ENCODE measurements at places on chromosomes 7 and 10.
A peak's percentile ranks its signal among the peaks of the same experiment; 100 is the strongest.

DNA sequence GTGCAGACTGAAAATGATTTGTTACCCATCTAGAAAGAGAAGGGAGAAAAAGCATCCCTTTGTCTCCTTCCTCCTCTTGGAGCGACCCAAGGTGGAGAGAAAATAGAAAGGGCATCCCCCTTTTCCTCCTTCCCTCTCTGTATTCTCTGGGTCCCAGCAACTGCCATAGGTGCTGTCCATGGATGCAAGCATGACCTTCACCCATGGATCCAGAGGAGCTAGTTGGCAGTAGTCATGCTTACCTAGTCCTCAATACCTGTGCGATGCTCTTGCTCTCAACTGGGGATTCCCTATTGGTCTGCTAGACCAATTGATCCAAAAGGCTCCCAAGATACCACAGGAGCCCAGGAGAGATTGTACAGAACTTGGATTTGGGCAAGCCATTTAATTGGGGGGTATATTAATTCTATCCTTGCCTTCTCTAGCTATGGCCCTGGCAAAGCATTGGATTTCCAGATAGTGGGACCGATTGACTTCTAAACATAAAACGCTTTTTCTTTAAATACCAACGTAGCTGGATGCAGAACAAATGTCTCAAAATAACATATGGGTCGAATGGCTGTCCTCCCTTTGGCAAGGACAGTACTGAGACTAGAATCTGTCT, 547.8 kb upstream of the IGFBP3 start:
- DNase-seq: no peak

GRCh38 chr7:135970045-135970444, 7.1 kb downstream of the MTPN start:
- no peak for DNase-seq

- no peak for DNase-seq
Measured at GRCh38 chr10:96978621-96979154, 146.6 kb downstream of the LCOR start.

DNA sequence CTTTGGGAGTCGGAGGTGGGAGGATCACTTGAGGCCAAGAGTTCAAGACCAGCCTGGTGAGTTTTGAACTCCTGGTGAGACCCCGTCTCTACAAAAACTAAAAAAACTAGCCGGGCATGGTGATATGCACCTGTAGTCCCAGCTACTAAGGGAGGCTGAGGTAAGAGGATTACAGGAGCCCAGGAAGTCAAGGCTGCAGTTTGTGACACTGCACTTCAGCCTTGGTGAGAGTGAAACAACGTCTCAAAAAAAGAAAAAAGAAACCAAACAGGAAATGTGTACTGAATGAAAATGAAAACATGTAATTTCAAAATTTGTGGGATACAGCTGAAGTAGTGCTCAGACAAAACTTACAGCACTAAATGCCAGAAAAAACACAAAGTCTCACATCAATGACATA, 7.6 kb downstream of the ARHGAP12 start:
- DNase-seq: no peak

DNA sequence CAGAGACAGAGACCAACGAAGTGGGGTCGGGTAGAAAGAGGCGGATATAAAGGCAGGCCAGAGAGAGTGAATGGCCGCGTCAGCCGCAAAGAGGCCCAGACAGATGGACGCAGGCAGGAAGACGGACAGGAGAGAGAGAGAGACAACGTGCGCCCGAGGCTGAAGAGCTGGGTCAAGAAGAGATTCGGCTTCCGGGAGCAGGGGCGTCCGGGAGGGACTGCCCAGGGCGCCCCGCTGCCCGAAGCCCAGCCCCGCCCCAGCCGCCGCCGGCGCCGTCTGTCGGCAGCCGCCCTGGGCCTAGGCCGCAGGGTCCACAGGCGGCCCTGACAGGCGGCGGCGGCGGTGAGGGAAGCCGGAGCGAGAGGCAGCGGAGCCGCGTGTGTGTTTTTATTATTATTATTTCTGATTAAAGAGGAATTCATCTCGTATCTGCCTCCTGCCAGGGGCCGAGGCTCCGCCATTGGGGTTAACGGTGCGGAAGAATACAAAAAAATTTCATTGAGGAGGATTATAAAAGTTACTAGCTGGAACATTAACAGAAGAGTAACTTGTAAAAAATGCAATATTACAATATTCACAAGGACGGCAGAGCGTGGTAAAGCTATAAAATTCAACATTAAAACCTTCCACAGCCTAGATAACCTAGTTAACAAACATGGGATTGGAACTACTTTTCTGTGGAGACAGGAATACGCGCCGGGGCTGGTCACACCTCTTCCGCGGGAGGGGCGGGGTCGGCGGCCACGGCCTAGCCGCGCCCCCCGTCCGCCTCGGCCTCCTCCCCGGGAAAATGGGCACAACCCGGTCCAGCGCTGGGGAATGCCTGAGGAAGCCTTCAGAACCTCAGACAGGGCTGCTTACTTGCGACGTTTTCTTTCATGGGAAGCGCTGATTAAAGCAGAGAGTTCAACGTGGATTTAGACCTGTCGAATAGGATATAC, 29.7 kb upstream of the PAX2 start:
- DNase-seq: no peak

- DNase-seq: no peak
Measured at GRCh38 chr10:110566472-110567200, 859 bp upstream of the SMC3 start.

DNA sequence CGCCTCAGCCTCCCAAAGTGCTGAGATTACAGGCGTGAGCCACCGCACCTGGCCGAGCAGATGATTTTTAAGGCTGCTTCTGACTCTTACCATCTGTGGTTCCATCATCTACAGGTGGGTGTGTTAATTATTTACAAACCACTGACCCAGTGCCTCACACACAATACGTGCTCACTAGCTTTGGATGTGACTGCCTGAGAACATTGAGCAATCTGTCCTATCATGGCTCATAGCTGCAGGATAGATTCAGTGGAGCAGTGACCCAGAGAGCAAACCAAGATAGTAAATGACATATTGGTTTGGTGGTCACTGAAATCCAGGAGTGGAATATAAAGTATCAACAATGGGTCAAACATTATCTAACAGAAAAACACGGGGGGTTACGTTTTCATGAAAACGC, 24.1 kb downstream of the GPAM start:
- DNase-seq: no peak

DNA sequence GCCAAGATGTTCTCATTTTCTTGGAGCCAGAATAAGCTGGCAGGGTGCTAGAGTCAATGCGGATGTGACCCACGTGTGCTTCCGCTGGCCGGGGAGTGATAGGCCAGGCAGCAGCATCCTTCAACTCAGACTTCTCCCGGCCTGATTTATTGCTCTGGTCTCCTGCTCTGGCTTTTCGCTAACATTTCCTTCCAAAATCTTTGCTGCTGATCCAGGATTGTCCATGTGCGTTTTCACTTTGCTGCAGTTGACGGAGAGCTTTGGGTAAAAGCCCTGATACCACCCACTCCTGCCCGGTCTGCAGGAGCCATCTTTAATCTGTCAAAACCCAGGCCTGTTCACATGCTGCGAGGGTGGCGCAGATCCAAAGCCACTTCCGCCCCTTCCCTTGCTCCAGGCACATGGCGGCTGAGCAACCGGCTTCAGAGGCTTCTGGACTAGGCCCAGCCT, 106.8 kb downstream of the CYP26A1 start:
- DNase-seq: peak; percentile 75

DNA sequence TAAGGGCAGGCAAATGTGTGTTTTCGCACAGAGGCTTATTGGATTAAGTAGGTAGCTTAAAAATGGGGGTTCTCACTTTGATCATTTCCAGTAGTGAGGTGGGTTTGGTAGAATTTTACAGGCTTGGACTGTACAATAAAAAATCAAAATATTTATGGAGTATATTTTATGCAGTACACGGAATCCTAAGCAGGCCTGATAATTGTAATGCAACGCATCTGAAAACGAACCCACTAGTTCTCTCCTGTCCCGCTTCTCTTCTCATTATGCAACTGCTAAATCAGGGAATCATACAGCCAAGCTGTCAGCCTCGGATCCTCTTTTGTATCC, 377 bp upstream of the POLR1F start:
- DNase-seq: no peak

DNA sequence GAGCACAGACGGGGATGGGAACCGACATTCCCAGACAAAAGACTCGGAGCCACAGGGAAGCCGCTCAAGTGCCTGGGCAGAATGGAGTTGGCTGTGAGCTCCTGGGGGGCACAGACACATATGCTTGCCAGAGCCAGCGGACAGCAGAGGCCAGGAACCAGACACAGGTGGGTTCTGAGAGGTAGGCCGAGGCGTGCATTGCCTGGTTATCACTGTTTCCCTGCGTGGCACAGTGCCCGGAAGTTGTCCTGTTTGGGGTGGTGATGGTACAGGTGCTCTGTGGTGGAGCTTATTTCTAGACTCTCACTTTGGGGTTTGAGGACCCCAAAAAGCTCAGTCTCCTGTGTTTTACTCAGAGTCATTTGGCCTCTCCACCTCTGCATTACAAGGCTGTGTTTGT, 2.5 kb downstream of the PALD1 start:
- no peak for DNase-seq

DNA sequence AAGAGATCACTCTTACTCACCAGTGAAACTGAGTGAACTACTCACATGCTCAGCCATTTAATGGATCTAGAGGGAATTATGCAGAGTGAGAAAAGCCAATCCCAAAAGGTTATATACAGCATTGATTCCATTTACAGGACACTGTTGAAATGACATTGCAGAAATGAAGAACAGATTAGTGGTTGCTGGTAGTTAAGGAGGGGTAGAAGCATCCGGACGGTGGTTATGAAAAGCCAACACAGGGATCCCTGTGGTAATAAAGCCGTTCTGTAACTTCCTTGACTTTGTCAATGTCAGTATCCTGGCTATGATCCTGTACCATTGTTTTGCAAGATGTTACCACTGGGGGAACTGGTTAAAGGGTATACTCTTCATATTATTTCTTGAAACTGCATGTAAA, 253.4 kb downstream of the USP6NL start:
- DNase-seq: no peak

GRCh38 chr7:48518092-48518491, 346.8 kb downstream of the ABCA13 start:
- DNase-seq: no peak

DNA sequence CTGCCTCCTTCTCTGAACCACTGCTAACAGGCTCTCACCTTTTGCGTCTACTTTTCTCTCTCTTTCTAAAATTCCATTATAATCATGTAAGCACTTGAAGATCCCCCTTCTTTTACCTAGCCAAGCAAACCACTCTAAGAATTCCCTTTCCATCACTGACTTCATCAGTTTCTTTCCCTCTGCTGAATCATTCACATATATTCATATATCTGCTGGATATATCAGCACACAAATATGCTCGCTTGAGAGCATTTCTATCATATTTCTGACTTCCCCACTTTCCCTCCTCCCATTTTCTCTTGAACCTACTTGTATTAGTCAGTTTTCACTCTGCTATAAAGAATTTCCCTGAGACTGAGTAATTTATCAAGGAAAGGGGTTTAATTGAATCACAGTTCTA, 84.2 kb upstream of the LRRN3 start:
- DNase-seq: no peak

GRCh38 chr7:148403466-148403993, 187.0 kb upstream of the C7orf33 start:
- DNase-seq: no peak

- no peak for DNase-seq
Measured at GRCh38 chr7:48734695-48735406, 189.5 kb upstream of the CDC14C start.

DNA sequence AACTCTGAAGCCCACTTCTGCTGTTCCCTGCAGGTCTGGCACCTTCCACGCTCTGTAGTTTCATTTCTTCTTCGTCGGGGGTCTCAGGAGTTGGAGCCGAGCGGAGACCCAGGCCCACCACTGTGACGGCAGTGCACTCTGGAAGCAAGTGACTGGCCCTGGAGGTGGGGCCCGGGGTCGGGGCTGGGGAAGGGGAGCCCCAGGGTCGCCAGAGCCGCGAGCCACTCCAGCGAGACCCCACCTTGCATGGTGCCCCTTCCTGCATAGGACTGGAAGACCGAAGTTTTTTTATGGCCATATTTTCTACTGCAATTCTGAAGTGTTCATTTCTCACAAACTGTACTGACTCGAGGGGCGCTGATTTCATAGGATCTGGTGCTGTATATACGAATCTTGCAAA, 172.8 kb downstream of the CCDC3 start:
- DNase-seq: no peak

- DNase-seq: no peak
Measured at GRCh38 chr10:69838853-69839252, 37.1 kb downstream of the COL13A1 start.

DNA sequence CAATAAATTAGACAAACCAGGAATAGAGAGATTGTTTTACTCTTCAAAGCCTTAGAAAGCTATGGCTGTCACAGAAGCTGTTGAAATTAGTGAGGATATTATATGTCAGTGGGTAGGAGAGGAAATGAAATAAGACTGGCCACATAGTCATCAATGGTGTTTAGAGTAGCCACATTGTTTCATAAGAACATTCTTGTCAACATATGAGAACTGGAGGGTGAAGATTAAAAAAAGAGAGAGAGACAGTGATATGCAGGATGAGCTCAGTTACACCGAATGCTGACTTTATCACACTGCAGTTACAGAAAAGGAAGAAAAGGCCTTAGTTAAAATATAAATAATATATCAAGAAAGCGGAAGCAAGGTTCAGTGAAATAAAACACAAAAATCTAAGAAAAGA, 412.0 kb downstream of the CNTNAP2 start:
- no peak for DNase-seq

DNA sequence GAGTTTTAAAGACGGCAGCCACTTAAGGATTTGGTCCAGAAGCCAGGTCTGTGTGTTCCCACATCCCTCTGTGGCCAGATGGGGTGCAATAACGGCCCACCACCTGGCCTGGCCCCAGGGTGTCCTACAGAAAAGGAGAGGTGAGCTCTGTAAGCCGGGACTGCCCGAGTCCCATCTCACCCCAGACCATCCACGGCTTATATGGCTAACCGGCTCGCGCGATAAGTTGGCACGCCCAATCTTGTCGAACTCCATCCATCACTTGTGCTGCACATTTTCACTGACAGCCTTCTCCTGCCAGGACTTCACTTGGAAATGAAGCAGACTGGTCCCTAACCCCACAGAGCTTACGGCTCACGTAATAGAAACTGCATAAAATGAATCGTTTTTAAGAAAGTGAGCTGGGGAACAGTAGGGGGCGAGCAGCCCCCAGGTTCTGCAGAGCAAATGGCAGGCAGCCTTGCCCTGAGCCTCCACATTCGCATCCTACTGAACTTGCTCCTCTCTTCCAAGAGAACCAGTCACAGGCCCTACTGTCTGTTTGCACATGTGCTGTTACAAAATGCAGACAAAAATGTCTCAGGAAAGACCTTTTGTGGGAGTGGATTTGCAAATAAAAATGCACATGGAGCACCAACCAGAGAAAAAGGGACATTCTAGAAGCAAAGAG, 98.2 kb downstream of the TNS3 start:
- no peak for DNase-seq

DNA sequence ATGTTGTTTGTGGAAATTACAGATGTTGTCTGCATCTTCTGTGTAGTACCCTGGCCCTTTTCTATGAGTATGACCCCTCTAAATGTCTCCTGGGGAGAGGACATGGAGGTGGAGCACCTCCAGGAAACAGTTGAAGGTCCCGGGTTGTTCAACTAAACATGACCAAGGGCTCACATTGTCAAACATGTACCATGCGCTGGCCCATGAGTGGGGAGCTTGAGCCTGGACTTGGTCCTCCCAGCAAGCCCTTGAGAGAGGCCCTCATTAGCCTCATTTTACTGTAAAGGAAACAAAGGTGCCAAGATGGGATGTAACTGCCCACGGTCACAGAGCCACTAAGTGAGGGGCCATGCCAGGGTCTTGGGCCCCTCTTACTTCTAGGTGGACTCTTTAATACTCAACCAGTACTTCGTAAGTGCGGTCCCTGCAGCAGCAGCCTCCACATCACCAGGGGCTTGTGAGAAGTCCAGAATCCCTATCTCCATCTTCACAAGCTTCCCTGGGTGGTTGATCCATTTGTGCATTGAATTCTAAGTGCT, 31.2 kb downstream of the C10orf71 start:
- no peak for DNase-seq
